ENCODE measurements at places on chromosomes 16 and 17.

DNA sequence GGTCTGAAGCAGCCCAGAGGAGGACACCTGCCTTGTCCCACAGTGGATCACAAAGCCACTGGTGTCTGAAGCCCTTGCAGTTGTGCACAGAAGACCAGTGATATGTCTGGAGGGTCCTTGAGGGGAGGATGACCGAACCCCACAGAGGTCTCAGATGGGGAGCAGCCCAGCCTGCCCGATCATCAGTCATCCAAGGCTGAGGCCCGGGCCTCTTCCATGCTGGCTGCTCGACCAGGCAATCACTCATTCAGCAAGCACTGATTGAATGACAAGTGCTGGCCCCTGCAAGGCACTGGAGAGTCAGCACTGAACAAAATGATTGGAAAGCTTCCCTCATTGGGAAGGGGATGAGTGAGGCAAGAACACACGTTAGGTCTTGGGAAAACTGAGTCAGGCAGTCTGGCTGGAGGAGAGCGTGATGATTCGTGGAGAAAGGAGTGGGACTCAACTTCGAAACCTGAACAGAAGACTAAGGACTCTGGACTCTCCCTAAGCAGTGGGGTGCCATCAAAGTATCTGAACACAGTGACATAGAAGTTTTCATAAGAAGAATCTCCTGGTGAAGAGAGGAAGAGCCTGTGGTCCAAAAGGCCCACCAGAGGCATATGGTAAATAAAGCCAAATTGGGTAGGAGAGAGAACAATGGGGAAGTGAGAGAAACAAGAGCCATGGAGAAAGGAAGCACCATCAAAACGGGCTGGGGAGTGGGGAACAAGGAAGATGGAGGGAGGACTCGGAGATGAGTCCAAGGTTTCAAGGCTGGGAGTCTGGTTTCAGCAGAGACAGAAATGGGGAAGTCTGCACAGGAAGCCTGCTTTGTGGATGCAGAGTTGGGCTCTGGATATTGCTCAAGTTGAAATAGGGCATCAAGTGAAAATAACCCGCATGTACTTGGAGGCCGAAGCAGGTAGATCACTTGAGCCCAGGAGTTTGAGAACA, 10.2 kb downstream of the PIK3R5 start:
- no peak for DNase-seq

DNA sequence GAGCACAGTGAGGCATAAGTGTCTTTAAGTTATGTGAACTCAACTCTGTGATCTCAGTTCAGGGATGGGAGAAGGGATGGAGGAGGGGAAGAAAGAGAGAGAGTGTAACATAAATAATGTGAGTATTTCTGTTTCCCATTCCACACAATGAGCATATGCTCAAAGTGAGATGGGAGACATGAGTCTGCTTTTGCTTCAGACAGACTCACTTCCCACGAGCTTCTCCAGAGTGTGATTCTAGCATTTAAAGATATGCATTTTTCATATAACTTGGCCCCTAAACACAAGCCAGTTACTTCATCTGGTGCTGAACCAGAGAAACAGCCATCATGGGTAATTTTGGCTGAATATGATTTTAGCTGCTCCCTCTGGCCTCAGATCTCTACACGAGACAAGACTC, 35.0 kb downstream of the SHISA9 start:
- no peak for DNase-seq

- no peak for DNase-seq
Observed at GRCh38 chr17:59151591-59151990, 3.4 kb downstream of the SKA2 start.

GRCh38 chr16:88697831-88698615, 8.2 kb downstream of the RNF166 start:
- no peak for DNase-seq

DNA sequence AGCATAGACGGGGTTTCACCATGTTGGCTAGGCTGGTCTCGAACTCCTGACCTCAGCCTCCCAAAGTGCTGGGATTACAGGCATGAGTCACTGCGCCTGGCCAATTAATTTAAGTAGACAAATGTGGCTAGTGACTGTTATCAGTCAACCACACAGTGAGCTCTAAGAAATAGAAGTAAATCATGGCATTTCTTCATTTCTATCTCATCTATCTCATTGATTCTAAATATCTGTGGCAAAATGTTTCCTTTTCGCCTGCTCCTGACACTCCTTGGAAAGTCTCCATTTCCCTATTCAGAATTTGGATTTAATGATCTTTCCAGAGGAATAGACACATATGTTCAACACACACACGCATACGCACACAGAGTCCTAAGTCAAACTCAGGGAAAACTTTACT, 81.3 kb downstream of the HIC1 start:
- DNase-seq: no peak

GRCh38 chr16:87864331-87864989, 4.8 kb downstream of the SLC7A5 start:
- DNase-seq: no peak

GRCh38 chr16:70697594-70698170, 11.8 kb upstream of the MTSS2 start:
- no peak for DNase-seq

- DNase-seq: no peak
Observed at GRCh38 chr17:2369551-2370210, 31.2 kb downstream of the MNT start.

GRCh38 chr16:57413301-57413730, 8.7 kb downstream of the CCL17 start:
- DNase-seq: no peak

GRCh38 chr16:17382949-17383863, 87.6 kb downstream of the XYLT1 start:
- DNase-seq: no peak

- no peak for DNase-seq
Observed at GRCh38 chr16:50315346-50315997, 49.1 kb downstream of the ADCY7 start.

GRCh38 chr16:64242492-64242891, 879.4 kb downstream of the CDH11 start:
- DNase-seq: no peak

DNA sequence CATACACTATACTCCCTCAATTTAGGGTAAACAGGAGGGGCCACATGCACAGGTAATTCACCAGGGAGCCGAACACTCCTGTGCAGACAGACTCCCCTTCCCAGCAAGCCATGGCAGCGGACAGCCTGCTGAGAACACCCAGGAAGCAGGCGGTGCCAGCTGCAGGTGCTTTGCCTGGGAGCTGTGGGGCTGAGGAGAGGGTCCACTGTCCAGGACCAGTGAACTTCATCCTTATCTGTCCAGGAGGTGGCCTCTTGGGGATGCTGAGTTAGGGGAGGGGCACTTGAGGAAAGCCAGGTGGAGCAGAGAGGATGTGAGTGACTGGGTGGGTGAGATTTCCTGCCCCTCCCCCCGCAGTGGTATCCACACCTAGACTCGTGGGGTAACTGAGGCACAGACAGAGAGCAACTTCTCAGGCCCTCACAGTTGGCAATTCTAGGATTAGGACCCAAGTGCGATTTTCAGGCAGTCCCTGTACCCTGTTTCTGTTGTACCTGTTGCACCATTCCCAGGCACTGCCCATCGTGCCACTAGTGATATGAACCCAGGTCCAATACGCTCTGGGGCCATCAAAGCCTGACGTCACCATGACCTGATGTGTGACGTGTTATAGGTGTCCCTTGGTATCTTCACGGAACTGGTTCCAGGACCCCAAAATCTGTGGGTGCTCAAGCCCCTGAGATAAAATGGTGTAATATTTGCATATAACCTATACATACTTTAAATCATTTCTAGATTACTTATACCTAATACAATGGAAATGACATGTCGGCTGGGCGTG, 1.2 kb downstream of the GRN start:
- no peak for DNase-seq

DNA sequence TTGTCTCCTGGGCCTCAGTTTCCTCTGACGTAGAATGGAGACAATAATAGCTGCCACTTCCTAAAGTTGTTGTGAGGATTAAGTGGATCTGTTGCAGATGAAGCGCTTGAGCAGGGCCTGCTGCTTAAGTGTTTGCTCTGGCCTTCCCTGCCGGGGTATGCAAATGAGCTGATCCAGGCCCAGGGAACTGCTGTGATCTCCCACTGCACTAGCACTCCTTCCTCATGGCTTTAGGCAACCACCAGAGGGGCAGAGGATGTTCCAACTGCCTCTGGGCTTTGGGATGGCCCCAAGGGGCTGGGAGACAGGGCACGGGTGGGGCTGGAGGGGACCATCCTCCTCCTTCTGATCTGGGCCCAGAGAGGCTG, 6.2 kb downstream of the SBK1 start:
- no peak for DNase-seq

DNA sequence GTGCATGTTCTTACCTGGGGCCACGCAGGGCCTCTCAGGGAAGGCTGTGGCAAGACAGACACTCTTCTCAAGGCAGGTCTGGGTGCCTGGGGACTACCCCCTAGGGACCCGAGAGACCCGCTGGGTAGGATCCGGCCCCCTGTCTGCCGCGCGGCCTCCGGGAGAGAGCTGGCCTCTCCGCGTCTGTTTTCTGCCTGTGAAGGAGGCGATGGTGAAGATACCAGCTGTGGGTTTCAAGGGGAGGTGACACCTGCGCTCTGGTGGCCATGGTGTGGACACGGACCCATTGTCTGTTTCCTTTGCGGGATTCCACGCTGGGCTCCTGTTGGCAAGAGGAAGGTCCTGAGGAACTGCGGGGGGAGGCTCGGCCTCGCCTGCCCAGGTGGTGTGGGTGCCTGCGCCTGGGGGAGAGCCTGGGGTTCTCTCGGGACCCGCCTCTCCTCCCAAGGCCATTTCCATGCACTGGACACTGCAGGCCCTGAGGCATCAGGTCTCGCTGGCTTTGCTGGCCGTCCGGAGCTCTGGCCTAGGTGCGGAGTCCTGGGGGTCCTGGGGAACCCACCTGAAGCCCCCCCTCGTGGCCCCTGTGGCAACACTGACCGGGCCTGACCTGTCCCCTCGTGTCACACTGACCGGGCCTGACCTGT, 12.2 kb upstream of the METRNL start:
- DNase-seq: no peak

DNA sequence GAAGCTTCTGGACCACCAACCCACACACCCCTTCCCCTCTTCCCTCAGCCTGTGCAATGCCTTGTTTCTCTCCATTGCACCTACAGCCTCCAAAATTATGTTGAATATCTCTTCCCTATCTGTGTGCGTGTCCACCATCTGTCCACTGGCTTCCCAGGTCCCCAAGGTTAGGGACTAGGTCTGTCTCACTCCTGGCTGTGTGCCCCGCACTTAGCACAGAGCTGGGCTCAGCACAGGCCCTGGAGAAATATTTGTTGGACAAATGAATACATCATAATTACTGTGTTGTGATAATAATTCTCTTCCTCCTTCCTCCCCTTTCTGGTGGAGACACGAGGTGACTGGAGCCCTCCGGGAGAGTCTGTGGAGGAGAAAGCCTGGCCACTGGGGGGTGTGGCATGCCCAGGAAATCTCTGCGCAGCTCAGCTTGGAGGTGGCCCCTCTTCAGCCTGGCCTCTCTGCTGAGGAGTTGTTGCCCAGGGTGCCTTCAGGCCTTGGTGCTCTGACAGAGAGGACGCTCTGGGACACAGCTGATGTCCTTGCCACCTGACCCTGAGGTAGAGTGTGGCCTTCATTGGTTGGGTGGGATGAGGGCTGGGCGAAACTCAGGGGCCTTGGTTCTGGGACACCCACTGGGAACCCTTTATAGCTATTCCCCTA, 3.3 kb upstream of the BRD7 start:
- DNase-seq: no peak

DNA sequence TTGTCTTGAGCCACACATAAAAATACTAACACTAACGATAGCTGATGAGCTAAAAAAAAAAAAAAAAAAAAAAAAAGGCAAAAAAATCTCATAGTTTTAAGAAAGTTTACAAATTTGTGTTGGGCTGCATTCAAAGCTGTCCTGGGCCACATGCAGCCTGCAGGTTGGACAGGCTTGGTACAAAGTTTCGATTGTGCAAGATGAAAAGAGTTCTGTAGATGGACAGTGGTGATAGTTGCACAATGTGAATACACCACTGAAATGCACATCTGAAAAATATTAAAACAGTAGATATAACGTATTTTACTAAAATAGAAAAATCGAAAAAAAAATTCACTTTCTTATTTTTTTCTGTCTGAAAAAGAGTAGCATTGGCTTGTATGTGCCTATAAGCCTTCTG, 42.9 kb downstream of the AMFR start:
- DNase-seq: no peak

DNA sequence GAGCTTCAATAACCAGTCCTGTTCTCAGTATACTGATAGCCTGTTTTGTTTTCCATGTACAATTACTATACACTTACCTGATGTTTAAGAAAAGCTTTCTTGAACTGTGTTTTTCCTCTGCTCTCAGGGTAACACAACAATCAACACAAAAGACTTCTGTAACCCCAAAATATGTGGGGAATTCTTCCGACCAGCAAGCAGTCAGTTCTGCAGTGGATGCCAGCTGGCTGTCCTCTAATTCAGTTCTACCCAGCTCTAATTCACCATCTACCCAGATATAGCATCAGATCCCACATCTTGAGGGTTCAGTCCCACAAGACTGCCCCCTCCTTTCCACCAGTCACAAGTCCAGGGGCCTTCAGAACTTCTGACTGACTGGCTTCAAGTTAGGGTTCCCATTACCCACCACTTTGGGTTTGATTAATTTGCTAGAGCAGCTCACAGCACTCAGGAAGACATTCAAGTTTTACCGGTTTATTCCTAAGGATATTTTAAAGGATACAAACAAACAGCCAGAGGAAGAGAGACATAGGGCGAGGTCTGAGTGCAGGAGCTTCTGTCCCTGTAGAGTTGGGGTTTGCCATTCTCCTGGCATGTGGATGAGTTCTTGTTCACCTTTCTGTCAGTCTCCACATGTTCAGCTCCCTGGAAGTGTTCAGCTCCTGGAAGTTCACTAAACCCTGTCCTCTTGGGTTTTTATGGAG, 178.2 kb downstream of the CHD9 start:
- DNase-seq: no peak

DNA sequence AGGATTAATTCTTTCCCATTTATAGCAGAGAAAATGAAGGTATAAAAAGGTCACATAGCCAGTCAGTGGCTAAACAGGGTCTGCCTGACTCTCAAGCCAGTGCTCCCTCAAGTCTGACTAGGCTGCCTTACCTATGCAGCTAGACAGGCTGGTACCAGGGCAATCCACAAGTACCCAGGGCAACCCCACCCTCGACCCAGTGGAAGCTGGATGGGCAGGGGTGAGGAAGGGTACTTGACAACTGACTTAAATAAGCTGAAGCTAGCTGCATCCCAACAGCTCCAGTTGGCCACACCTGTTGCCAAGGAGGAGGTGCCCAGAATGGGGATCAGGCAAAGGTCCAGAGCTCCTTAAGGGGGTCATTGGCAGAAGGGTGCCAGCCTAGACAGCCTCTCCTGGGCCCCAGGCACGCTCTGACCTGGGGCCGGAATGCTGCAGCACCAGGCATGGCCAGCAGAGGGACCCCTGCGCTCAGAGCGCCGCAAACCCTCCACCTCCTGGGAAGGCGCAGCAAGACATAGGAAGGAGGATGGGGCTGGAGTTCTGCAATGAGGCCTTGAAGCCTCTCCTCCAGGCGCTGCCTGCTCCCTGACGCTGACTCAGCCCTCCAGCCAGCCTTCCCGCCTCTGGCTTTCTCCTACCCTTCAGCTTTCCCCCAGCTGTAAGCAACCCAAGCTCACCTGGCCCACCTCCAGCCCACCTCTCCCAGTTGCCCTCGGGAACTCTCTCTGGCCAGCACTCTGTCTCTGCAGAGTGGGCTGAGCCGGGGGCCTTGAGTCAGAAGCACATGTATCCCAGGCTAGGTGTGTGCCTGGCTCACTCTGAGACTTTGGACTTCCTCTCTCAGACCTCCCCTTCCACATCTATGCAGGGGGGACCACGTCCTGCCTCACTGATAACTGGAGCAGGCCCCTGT, 28.8 kb downstream of the MPP2 start:
- peak; percentile 41 for DNase-seq
